HFF-Myc (cell line): ENCODE measurements at places on chromosomes 6 and 20.
A peak's percentile ranks its signal among the peaks of the same experiment; 100 is the strongest.

DNA sequence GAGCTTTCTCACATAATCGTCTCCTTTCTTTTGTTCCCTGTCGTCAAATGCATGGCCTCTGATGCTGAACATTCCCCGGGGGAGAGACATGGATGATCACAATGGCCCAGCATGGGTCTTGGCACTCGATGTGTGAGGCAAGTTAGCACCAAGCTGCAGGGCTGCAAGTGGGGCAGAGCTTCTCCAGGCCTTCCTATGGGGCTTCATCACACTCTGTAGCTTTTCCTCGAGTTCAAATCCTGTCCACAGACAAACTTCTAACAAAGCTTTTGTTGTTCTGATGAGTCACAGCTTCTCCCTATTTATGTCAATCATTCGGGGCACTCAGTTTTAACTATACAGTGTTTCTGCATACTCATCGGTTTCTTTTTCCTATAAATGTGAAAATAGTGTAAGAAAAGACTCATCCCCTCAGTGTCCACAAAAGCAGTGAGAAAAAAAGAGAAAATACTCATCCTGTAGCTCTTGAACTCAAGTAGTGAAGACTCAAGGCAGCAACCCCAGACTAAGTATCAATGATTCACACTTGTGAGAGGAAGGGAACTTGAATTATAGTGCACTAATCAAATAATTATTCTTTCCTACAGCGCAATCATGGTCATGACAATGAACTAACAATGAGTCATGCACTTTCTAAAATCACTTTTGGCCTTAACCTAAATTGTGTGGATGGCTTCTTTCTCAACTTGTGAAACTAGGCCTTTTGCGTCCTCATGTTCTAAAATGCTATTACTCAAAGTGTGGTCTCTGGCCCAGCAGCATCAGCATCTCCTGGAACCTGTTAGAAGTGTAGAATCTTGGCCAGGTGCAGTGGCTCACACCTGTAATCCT is 68.4 kb upstream of the NOX3 start:
- no peak for DNase-seq

DNA sequence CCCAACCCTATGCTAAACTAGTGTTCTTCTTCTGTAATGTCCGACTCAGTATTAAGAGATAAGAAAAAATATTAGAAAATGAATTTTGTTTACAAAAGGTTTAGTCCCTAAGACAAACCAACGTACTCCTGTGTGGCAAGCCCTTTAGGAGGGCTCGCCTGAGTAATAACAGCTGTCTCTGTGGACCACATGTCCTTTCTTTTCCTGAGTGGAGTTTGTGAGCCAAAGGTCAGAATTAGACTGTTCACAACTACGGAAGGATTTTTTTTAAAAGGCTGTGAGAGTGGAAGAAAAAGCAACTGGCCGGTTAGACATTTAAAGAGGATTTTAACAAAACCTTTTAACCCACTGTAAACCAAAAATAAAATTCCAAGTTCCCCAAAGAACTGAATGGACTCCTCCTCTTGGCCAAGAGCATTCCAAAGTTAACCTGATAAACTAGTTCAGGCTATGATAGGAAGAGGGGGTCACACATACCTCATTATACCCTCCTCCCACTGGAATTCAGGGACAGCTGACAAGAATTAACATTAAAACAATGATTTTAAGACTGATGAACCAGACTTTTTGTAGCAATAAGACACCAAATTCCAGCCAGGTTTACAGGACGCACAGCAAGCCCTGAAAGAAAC is 43.5 kb downstream of the FAM184A start:
- no peak for DNase-seq

DNA sequence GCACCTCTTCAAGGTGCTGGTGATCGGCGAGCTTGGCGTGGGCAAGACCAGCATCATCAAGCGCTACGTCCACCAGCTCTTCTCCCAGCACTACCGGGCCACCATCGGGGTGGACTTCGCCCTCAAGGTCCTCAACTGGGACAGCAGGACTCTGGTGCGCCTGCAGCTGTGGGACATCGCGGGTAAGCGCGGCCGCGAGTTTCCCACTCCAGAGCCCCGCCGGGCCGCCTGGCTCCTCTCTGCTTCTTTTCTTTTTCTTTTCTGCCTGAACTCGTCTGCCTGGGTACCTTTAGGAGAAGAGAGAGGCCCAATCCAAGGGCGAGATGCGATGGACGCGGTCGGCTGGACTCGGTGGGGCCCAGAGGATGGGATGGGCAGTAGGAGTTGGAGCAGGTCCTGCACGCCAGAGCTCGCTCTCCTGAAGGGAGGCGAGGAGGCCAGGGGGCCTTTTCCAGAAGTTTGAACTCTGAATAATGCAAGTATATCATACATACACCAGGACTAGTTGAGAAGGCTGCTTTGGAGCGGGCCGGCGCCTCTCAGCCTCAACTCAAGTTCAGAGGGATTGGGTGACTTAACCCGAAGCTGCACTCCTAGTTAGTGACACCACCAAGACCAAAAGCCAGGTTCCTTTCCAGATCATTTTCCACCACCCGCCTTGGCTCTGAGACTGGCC is 445 bp downstream of the RAB32 start:
- DNase-seq: no peak

DNA sequence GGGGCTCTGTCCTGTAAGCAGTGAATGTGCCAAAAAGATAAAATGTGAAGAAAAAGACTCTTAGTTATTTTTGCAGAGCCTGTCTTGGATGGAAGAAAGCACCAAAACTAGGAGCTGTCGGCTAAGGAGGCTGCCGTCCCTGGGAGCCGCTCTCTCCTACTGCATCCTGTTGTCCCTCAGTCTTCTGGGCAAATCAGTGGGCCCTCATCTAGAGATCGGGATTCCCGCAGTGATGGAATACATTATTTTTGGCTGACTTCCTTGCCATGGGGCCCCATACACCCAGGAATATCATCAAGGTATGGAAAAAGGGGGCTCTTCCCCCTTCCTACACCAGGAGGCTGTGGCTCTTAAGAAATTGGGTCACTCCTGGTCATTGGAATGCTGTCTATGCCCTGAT is 3.2 kb downstream of the TTLL2 start:
- DNase-seq: no peak

DNA sequence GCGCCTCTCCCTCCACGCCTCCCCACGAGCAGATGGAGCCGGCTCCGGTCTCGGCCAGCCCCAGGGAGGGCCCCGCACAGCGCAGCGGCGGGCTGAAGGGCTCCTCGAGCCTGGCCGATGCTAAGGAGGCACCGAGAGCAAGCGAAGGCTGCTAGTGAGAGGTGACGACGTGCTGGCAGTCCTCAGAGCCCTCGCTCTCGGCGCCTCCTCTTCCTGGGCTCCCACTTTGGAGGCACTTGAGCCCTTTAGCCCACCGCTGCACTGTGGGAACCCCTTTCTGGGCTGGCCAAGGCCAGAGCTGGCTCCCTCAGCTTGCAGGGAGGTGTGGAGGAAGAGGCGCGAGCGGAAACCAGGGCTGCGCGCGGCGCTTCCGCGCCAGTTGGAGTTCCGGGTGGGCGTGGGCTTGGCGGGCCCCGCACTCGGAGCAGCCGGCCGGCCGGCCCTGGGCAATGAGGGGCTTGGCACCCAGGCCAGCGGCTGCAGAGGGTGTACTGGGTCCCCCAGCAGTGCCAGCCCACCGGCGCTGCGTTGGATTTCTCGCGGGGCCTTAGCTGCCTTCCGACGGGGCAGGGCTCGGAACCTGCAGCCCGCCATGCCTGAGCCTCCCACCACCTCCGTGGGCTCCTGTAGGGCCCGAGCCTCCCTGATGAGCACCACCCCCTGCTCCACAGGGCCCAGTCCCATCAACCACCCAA is 2.5 kb upstream of the TMEM14C start:
- DNase-seq: no peak

DNA sequence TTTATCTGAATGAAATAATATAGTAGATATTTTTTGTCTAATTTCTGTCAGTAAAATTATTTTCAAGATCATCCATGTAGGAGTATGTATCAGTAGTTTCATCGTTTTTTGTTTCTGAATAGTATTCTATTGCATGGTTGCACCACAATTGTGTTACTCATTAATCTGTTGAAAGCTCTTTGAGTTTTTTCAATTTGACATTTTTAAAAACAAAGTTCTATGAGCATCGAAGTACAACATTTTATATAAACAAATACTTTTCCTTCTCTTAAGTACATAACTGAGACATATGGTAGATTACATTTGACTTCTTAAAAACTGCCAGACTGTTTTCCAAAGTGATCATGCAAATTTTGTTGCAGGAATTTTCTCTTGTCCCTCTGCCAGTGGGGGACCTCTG is 1113.1 kb upstream of the CITED2 start:
- DNase-seq: no peak

DNA sequence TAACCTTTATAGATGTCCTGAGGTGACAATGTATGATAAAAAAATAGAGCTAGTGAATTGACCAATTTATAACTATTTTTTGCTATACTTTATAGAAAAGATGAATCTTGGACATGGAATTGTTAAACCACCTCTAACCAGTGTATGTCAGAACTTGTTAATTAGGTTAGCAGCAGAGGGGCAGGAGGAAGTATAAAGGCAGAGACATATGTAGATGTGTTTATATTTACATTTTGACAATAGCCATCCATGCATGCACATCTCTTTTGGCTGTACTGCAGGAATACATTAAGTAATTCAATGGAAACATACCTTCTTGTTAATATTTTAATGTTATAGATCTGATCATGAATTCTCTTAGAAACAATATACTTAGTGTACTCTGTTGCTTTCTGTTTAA is 254.6 kb upstream of the NT5E start:
- no peak for DNase-seq

DNA sequence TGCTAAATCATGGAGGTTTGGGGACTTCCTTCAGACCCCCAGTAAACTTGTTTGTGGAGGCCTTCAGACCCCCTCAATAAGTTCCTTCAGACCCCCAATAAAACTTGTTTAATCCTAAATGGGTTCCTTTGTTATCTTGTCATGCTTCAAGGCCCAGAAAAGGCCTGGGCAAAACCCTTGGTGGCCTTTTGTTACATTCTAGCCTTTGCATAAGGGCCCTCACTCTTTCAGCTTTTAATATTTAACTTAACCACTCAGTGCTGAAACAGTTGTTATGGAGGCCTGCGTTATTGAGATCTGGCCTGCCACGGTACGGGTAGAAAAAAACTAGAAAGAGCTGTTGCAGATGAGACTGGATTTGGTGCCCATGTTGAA is 4.3 kb upstream of the DYNLRB1 start:
- DNase-seq: no peak

DNA sequence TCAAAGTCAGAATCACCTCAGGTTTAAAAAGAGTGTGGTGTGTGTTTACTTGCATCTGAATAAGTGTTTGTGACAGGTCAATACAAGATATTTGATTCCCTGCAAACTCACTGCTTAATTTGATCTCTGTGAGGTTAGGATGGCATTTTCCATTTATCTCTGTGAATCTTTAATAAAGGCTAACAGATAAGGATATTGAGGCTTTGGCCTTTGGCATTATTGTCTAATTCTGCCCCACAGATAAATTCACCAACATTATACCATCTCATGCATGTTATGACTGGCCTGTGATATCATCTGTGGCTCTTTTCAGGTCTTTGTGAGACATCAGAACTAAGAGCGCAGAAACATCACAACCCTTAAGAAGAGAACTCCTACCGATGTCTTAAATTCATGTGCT is 84.7 kb downstream of the TRMT6 start:
- DNase-seq: no peak

DNA sequence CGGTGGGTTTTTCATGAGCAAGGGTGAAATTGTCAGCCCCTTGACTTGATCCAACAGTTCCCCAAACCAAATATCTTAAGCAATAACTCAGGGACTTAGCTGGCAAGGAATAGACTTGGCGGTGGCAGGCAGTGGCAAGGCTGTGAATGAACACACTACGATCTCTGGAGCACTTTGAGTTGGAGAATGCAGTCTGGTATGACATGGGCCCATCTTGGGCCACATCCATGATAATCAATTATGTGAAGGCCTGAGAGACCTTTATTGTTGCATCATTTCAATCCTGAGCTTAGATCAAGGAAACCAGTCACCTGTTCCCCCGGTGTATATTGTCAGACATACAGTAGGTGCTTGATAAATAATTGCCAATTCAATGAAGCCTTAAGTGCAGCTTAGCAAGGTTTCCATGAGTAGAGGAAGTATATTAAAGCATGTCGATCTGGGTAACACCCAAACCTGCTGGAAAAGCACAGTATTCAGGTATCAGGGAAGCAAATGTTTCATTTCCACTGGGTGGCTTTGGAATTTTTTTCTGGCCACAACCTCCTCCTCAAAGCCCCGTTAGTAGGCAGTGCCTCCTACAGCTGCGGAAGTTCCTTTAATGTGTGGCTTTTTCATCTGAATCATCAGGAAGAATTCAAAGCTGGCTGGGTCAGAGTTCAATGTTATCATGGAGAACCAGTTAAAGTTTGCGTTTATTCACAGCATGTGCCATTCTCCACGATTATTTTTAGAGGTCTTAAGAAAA is 10.2 kb downstream of the CASS4 start:
- DNase-seq: peak; percentile 71

GRCh38 chr6:109311471-109311870 is 70.8 kb downstream of the CD164 start:
- DNase-seq: no peak

- DNase-seq: no peak
Observed at GRCh38 chr20:43824309-43825050, 90.2 kb upstream of the TOX2 start.

DNA sequence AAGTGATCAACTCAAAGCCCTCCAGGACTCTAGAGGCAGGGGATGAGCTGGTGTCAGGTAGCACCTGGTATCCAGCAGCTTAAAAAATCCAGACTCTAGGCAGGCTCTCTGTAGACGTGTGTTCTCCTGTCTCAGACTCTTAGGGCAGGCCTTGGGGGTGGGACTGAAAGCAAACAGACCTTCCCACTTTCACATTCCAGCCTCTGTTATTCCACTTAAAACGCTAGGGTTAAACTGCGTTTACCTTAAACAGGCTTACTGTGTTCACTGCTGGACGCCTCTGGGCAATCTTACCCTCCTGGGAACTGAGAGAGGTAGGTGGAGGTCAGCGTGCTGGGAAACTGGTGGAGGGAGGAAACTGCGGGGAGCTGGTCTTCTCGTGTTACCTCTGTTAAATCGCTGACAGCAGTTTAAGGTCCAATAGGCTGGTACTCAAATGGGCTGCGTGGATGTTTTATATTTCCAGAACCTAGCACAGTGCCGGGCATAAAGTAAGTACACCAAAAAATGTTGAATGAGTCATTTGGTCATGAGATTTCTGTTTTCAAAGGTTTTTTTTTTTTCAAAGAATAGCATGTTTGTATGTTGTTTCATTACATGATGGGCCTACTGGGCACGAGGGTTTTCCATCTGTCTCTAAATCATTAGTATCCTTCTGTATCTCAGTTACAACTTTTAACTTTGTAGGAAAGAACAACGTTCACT is at the start of gene GCNT2:
TSS of gene GCNT2 (plus strand) at position 248 of the 705 bp plus-strand sequence. CDS start 7,561 bp downstream, outside the sequence.
- DNase-seq: no peak
